Myocyte (in vitro differentiated cells): ENCODE measurements at places on chromosomes 3 and 15.

DNA sequence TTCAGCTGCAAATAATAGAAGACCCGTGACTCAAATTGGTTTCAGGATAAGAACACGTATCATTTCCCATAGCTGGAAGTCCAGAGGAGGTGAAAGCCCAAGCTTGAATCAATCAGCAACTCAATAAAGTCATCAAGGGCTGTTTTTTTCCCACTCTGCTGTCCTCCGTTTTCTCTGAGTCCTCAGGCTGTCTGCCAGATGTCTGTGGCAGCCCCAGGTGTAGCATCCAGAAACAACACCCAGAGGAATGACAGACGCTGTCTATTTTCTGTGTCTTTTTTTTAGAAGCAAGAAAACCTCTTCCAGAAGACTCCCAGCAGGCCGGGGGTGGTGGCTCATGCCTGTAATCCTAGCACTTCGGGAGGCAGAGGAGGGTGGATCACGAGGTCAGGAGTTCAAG, 204.4 kb downstream of the FAM43A start:
- DNase-seq: no peak

DNA sequence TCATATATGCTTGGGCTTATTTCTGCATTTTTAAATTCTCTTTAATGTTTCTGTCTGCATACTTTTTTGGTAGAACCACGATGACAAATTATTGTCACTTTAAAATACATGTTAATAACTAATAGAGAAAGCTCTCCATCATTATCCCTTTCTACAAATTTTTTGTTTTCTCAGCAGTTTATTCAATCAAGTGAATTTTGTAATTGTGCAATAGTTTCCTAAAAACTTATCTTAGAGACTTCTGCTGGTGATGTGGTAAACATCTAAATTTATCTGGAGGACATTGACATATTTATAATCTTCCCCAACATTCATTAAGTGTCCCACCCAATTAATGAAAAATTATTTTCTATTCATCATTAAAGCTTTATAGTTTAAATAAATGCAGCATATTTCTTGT, 215.3 kb downstream of the MEX3B start:
- no peak for DNase-seq

DNA sequence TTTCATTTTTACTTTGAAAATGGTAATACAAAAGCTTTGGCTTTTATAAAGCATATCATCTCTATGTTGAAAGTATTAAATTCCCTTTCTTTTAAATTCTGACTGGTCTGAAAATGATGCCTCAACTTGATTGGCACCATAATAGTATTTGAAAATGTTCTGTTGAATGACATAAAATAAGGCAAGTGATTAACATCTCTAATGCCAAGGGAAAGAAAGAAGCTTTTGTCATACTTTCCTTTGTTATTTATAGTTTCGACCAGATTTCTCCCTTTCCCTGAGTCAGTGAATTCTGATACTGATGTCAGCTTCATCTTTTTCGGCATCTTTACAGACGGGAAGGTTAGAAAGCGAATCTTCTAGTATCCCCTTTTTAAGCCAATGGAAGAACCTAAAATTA, 3.4 kb upstream of the AP4E1 start:
- no peak for DNase-seq

GRCh38 chr3:134992586-134992985, 197.5 kb downstream of the EPHB1 start:
- no peak for DNase-seq

- DNase-seq: no peak
These were observed 24.5 kb downstream of the ARL14 start for GRCh38 chr3:160701490-160701889.

- no peak for DNase-seq
These were observed 121.0 kb downstream of the P3H2 start for GRCh38 chr3:189999718-190000117.

DNA sequence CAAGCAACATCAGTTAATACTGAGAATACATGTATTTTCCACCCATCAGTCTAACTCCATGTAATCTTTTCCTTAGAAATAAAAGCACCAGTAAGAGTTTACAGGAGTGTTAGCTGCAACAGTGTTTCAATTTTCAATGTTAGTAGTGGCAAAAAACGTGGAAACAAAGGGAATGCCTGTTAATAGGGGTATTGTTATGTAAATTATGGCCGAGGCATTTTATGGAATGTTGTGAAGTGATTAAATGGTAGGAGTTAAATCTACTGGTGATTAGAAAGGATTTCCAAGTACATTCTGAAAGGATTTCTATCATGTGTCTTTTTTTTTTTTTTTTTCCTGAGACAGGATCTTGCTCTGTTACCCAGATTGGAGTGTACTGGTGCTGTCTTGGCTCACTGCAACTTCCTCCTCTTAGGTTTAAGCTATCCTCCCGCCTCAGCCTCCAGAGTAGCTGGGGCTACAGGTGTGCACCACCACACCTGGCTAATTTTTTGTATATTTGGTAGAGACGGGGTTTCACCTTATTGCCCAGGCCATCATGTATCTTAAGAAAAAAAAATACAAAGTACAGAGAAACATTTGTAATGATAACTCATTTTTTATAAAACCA, 6.6 kb downstream of the ATP6V1A start:
- DNase-seq: no peak

DNA sequence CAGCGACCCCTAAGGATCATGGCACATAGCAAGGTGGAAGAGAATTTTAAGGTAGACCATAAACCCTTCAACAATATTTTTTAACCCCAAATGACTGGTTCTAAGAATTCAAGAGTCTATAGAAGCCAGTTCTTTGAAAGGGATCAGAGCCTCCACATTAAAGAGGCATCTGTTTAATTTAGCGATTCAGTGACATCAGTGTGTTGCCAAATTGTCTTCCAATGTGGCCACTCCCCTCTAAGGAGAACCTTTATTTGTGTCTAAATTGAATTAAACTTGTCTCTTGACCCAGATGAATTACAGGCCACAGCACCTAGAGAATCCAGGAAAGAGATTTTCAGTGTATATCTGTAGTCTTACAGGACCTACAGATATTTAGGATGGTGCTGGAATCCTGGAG, 6.6 kb upstream of the SH3BP5 start:
- no peak for DNase-seq

- no peak for DNase-seq
These were observed 216.5 kb downstream of the SNRPN start for GRCh38 chr15:25171111-25171811.

DNA sequence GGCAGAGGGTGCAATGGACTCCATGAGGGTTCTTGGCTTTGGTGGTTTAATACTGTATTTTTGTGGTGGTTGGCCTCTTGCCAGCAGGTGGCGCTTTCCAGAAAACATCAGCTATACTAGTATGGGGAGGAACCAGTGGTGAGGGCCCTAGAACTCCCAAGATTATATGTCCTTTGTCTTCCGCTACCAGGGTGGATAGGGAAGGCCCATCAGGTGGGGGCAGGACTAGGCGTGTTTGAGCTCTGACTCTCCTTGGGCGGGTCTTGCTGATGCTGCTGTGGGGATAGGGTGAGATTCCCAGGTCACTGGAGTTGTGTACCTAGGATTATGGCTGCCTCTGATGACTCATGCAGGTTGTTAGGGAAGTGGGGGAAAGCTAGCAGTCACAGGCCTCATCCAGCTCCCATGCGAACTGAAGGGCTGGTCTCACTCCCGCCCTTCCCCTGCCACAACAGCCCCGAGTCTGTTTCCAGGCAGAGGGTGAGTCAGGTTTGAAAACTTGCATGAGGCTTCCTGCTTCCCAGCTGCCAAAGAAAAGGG, 357.7 kb downstream of the OTOL1 start:
- DNase-seq: peak; percentile 17

DNA sequence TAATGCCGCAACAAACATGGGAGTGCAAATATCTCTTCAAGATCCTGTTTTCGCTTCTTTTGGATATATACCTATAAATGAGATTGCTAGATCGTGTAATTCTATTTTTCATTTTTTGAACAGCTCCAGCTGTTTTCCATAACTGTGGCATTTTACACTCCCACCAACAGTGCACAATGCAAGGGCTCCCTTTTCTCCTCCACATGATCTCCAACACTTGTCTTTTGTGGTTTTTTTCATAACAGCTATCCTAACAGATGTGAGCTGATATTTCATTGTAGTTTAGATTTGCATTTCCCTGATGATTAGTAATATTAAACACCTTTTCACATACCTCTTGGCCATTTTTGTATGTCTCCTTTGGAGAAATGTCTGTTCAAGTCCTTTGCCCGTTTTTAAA, 58.6 kb upstream of the TJP1 start:
- DNase-seq: peak; percentile 52

- no peak for DNase-seq
These were observed 57.5 kb downstream of the P2RY1 start for GRCh38 chr3:152892446-152892845.

DNA sequence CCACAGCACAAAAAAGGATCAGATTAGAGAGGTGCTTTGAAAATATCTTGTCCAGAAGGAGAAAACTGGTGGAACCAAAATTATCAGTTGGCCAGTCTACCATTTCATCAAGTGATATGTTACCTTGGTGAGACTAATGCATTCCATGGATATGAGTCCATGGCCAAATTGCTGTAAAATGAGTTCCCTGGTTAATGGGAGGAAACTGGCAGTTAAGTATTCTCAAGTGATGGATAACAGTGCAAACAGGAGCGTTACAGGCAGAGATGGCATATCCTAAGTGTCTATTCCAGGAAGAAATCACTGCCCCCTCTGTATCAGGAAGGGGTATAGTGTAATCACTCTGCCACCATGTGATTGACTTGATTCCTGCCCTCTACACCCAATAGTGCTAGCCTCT, 34.0 kb downstream of the MYRIP start:
- DNase-seq: no peak

DNA sequence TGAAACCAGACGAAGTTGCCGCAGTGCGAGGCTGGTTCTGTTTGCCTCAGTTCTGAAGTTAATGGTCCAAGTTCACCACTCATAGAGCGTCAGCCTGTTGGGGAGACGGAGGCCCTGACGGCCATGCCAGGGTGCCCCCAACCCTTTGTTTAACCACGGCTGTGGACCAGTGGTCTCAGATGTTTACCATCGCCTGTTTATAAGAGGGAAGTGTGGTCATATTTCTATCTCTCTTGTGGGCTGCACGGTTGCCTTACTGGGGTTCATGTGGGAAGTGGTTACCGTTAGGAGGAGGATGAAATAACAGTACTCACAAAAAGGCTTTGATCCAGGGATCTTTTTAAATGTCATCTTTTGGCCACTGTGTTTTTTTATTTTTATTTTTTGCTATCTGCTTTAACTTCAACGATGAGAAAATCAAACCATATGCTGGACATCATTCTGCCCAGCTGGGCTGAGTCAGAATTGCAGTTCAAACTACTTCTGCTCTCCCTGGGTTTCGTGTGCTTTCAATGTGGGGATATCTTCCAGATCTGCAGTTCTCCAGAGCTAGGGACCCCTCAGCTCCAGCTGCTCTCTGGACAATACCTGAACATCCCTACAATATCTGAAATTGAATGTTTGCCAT, 17.8 kb downstream of the SMAD3 start:
- DNase-seq: peak; percentile 22

- no peak for DNase-seq
These were observed 336.1 kb upstream of the RARB start for GRCh38 chr3:25091934-25092333.

GRCh38 chr15:85500729-85501128, 120.3 kb downstream of the AKAP13 start:
- peak; percentile 96 for DNase-seq

- DNase-seq: no peak
These were observed 393.1 kb upstream of the CDIN1 start for GRCh38 chr15:36186376-36186775.

- no peak for DNase-seq
These were observed 985.7 kb downstream of the SQOR start for GRCh38 chr15:46620392-46621013.

DNA sequence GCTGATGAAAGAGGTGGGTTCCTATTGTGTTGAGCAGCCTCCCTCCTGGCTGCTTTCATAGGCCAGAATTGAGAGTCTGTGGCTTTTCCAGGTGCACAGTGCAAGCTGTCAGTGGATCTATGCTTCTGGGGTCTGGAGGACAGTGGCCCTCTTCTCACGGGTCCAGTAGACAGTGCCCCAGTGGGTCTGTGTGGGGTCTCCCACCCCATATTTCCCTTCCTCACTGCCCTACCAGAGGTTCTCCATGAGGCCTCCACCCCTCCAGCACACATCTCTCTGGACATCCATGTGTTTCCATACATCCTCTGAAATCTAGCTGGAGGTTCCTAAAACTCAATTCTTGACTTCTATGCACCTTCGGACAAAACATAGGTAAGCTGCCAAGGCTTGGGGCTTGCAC, 201.2 kb downstream of the FAM43A start:
- DNase-seq: no peak

DNA sequence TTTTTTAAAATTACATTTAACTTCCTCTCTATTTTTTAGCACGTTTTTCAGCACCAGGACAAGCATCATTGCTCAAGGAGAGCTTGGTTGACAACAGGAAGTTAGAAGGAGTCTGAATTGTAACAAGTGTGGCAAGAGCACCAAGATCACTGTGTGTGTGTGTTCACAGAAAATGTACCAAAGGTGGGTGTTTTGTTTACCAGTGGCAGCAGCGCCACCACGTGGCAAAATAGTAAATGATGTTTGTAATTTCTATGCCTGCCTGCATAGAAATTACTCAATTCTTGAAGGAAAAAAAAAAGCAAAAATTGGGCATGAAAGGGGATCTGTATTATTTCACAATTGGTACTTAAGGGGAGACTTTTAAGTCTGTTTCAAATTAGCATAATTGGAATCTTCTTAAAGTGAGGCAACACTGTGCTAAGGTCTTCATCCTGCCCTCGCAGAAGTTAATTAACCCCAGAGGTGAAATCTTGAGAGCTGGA, 7.4 kb upstream of the U2SURP start:
- peak; percentile 70 for DNase-seq

- peak; percentile 76 for DNase-seq
These were observed 1.3 kb downstream of the TNK2 start for GRCh38 chr3:195906865-195907683.

- no peak for DNase-seq
These were observed 12.9 kb downstream of the CCDC80 start for GRCh38 chr3:112627919-112628466.

GRCh38 chr3:134392336-134392983, 18.2 kb upstream of the AMOTL2 start:
- peak; percentile 67 for DNase-seq

- no peak for DNase-seq
These were observed 177.8 kb upstream of the GOLGA6L4 start for GRCh38 chr15:84057714-84058331.

GRCh38 chr15:37550360-37551024, 383.9 kb upstream of the TMCO5A start:
- DNase-seq: no peak

- DNase-seq: no peak
These were observed 623.5 kb downstream of the EDEM1 start for GRCh38 chr3:5811016-5811415.
